Stomach (tissue), 19 donors: ENCODE measurements at places on chromosomes 7 and 10. TPM values are rescaled to one million over a fixed set of nuclear protein-coding genes. Genes with fewer than 3 reads are reported as not detected.

- DNase-seq: no peak
Observed at GRCh38 chr10:102147561-102147960, 4.6 kb upstream of the NOLC1 start.

DNA sequence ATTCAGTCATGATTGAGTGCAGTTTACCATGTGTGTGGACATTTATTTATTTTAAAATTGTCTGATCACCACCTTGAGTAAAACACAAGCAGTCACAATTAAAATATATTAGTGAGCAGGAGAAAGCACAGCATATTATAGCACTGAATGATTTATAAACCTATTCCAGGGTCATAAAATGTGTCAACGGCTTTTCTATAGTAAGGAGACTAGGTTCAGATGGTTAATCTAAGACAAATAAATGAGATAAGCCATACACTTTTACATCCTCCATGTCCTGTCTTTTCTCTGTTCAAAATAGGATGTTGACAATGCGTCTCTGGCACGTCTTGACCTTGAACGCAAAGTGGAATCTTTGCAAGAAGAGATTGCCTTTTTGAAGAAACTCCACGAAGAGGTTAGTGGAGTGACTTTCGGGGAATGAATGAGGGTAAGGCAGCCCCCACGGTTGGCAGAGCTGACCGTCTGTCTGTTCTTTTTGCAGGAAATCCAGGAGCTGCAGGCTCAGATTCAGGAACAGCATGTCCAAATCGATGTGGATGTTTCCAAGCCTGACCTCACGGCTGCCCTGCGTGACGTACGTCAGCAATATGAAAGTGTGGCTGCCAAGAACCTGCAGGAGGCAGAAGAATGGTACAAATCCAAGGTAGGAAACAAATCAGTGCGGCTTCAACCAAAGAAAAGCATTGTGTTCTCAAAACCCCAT, 5.4 kb downstream of the VIM start:
- no peak for DNase-seq

SLIT1 gene
- under 0.01 TPM for polyA plus RNA-seq

DNA sequence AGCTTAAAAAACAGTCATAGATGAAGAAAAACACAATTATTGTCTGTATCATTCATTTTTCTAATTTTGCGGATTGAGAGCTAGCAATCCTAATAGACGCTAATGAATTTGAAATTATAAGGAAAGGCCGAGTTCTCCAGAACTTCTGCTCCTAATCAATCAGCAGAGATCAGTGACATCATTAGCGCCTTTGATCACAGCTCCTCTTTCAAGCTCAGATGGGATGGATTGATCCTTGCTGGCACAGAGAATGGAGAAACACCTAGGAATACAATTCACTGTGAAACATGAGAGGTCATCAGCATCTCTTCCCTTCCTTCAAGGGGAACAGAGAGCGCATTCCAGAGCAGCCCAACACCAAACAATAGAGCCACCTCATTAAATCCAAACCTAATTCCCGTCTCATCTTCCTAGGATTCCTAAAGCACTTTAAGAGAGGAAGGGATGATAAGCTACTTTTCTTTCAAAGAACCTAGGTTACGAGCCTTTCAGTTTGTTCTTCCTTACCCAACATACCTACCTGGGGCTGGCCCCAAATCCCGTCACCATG, 24.4 kb downstream of the GLI3 start:
- no peak for DNase-seq

DNA sequence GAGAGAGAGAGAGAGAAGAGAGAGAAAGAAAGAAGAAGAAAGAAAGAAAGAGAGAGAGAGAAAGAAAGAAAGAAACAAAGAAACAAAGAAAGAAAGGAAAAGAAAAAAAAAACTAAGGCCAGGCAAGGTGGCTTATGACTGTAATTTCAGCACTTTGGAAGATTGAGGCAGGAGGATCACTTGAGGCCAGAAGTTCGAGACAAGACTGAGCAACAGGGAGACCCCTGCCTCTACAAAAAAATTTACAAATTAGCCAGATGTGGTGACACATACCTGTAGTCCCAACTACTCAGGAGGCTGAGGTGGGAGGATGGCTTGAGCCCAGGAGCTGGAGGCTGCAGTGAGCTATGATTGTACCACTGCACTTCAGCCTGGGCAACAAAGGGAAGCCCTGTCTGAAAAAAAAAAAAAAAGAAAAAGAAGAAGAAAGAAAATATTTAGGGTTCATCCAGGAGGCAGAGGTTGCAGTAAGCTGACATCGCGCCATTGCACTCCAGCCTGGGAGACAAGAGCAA, 2.8 kb downstream of the SERPINE1 start:
- no peak for DNase-seq

DNA sequence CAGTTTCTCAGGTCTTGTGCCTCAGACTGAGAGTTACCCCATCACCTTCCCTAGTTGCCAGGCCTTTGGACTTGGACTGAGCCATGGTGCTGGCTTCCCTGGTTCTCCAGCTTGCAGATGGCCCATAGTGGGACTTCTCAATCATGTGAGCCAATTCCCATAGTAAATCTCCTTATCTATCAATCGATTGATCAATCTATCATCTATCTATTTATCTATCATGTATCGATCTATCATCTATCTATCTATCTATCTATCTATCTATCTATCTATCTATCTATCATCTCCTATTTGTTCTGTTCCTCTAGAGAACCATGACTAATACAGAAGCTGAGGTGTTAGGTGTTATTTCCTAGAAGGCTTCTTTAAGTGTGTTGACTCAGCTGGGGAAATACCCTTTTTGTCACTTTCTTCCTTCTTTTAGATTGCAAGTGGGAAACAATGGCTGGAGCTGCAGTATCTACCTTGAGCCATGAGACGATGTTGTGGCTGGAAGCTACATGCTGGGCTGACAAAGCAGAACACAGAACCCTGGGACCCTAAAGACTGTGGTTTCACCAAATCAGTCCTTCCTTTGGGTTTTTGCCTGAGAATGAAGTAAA, 234.7 kb upstream of the GLI3 start:
- no peak for DNase-seq
